ENCODE measurements at places on chromosomes 5 and 9.

DNA sequence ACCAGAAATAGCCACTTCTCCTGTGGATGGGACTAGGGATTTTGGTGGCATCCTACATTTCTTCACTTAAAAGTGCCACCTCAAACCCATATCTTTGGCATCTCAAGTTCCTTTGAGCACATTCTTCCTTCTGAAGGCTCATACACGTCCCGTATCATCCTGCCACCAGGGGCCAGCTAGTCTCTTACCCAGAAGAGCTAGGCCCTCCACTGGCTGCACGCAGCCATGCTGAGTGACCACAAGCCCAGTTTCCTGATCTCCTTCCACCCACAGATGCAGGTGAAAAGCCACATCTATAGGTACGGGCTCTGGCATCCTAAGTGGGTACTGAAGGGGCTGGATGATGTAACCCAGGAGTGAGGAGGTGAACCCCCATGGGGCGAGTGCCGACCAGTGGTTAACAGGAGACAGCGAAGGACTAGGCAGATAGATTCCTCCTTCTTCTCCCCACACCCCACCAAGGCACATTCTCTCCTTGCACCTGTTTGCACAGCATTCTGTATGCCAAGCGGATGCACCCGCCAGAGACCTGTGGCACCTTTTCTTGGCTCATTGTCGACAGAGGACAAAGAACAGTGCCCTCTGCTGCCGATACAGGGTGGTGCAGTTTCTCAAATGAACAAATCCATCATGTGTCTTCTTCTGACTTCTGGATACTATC, 14.4 kb upstream of the SCGB3A1 start:
- DNase-seq: peak; percentile 50

DNA sequence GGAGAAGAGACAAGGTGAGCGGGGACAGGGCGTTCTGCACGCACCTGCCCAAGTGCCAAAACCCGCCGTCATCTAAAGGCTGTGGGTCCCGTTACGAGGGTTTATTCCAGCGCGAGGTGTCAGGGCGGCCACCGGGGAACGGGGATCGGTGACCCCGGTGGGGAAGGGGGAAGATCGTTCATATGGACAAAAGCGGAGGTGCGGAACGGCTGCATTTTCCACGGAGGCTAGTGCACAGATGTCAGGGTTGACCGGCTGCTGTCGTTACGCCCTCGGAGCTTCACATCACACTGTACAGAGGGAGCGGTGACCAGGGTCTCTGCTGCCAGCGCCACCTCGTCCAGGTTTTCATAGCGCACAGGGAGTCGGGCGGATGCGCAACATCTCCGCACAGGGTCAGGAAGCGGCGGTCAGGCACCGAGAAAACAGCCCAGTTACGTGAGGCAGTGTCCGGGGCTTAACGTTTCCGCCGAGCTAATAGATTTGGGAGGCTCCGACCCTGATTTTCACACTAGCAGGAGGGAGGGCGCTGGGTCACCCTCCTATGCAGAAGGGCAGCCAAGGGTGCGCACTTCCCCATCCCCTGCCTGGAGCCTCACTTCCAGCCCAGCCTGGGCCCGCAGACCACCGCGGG, 13.5 kb downstream of the BTNL9 start:
- no peak for DNase-seq

- no peak for DNase-seq
Observed at GRCh38 chr9:79107911-79108676, 463.7 kb upstream of the TLE4 start.

GRCh38 chr9:28135549-28135948, 562.3 kb upstream of the C9orf72 start:
- no peak for DNase-seq

DNA sequence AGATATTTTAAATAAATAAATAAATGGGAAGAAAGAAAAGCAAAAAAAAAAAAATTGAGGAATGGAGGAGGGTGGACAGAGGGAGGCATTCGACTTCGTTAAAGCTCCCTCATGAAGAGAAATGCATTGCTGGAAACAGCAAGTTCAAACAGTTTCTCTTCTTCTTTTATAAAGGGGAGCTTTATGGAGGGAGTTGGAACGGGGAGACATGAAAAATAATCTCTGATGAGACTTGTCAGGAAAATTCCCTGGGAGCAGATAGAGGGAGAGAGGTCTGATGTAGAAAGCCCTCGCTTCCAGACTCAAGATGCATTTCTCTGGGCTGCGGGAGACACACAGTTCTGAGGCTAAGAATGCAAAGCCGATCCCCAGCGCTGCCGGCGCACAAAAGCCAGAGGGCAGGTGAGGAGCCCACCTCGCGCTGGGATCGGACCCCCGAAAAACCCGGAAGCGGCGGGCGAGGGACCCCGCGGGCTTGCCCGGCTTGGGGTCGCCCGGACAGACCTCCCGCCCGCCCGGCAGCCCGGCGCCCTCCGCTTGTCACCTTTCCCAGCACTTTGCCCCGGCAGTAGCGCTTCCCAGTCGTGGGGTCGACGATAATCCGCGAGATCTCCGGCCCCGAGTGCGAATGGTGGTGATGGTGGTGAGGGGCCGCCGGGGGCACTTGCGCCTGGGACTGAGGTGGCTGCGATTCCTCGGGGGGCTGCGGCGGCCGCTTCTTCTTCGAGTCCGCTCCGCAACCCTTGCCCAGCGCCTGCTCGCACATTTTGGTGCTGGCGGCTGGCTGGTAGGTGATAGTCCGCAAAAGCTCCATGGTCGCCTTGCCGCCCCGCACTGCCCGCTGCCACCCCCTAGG, 512 bp downstream of the PLK2 start:
- no peak for DNase-seq

DNA sequence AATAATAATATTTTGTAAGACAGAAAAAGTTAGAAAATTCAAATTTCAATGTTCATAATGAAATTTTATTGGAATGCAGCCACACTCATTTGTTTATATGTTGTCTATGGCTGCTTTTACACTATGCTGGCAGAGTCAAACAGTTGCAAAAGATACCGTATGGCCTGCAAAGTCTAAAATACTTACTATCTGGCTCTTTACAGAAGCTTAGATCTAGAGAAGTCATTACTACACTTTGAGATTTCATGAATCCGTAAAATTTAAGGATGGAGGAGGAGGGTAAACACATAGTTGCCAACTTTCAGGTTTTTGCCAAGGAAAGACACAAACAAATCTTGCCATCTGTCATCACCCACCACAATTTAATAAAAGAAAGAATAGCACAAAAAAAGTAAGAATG, 25.1 kb upstream of the PCSK1 start:
- no peak for DNase-seq

GRCh38 chr5:161078793-161079192, 226.8 kb upstream of the ATP10B start:
- no peak for DNase-seq

DNA sequence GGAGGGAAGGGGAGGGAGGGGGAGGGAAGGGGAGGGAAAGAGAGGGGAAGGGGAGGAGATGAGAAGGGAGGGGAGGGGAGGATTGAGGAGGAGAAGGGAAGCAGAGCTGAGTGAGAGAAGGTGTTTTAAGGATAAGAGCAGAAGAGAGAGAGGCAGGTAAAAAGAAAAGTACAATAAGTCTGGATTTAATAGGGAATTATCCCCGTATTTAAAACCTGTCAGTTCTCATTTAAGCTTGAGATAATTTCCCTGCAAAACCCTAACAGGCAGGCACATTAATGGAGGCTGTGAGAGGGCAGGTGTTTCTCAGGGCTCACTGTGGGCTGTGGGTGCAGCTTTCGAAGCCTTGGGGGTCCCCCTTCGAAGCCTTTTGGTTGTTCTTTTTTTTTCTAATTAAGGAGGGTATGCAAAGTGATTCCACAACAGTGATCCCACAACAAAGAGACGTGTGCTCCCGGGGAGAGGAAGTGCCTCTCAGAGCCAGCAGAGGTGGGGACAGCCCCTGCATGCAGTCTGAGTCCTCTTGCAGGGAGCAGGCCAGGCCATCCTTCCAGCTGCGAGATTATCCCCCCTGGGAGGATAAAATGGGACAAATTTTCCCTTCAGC, 317.9 kb upstream of the IRX1 start:
- DNase-seq: no peak

- no peak for DNase-seq
Observed at GRCh38 chr5:148790545-148791333, 35.7 kb upstream of the ADRB2 start.

DNA sequence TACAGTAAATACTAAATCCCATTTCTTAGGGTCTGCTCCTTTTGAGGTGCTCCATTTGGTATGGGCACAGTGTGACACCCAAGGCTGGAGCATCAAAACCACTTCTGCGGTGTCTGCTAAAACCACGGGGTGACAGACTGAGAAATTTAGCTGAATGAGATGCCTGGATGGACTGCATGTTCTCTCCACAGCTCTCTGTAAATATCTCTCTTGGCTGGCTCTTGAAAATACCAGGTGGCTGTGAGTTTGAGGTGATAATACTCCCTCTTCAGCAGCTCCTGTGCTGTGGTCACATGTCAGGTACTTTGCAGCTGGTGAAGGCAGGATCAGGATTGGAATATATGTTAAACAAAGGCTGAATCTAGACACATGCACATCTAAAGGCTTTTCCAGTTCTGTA, 93.7 kb upstream of the SIMC1 start:
- DNase-seq: no peak

GRCh38 chr5:89315286-89316100, 432.5 kb upstream of the MEF2C start:
- DNase-seq: no peak

Measured in T-helper 9 cell (primary cell).